CD4-positive, alpha-beta T cell treated with Interleukin-4 for 4 hours (primary cell): ENCODE measurements at places on chromosomes 6 and 20.

- no peak for DNase-seq
Measured at GRCh38 chr20:36624068-36624943, 18.7 kb downstream of the RAB5IF start.

- peak; percentile 47 for DNase-seq
Measured at GRCh38 chr6:3355358-3356055, 96.8 kb downstream of the PSMG4 start.

DNA sequence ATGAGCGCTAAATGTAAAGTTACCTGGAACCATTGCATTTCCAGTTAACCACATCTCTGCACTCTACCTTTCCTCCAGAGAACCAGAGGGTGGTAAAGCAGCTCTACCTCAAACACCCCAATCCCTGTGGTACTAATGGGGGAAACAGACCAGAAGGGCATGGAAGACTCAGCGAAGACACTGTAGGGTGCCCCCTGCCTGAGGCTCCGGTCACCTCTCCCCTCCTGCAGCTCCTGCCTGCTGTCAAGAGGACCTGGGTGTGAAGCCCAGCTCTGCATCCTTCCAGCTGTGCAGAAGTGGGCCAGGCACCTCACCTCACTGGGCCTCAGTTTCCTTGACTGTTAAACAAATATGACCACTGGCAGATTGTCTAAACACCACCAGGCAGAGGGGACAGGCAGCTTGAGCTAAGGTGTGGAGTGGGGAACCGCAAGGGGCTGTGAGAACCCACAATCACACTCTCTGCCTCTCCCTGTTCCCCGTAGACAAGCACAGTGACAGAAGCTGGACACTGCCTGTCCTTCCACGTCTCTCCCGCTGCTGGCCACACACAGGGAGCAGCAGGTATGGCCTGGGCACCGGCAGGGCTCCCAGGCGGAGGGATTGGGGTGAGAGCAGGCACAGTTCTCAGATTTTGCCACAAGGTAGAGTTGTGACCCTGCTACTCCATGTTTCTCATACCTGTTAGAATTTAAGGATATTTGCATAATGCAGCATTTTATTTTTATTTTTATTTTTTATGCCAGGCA lies 9.1 kb upstream of the BPIFA2 start:
- no peak for DNase-seq

DNA sequence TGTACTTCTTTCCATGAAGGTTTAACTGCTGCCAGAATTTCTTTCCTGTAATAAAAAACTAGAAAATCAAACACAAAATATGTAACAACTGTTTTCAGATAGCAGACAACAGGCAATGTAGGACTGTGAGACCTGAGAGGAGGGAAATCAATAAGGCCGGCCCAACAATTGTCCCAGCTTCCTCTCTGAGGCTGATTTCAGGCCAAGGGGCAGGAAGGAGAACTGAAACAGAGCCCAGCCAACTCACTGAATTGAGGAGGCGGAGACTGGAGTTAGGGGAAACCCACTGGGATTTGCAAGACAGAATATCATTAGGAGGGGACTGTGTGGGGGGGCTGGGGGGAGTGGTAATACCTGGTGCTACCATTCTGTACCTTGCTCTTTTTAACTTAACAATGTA lies 42.2 kb downstream of the FLRT3 start:
- DNase-seq = no peak

- no peak for DNase-seq
Measured at GRCh38 chr6:78864957-78865356, 2.4 kb upstream of the IRAK1BP1 start.

- DNase-seq = no peak
Measured at GRCh38 chr20:14049111-14049510, 53.8 kb downstream of the MACROD2 start.

DNA sequence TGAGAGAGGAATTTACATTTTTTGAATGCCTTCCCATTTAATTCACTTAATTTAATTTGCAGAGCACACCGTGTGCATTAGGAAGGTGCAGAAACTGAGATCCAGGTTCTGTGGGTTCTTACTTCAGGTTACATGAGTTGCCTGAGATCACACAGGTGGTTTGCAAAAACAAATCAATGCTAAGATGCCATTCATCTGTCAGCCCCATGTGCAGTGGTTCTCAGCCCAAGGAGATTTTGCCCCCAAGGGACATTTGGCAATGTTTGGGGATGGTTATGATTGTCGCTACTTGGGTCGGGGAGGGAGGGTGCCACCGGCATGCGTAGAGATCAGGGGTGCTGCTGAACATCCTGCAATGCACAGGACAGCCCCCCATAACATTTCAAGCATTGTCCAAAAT lies 34.6 kb downstream of the BANF2 start:
- no peak for DNase-seq

GRCh38 chr6:56793938-56794337 lies 151.2 kb upstream of the DST start:
- DNase-seq = no peak

DNA sequence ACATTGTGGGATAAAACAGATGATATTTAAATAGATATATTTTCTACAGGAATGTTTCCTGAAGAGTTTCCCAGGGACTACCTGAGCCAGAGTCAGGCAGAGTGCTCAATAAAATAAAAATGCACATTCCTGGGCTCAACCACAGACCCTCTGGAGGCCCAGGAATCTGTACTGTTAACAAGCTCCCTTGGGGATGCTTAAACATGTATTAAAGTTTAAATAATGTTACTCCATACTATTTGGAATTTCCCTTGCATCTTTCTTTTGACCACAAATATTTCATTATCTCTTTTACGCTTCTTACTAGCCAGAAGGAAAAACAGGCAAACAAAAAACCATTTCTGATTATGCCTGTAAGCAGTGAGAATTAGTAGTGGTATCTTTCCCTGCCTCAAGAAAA lies 42.3 kb downstream of the GPR63 start:
- DNase-seq = no peak

DNA sequence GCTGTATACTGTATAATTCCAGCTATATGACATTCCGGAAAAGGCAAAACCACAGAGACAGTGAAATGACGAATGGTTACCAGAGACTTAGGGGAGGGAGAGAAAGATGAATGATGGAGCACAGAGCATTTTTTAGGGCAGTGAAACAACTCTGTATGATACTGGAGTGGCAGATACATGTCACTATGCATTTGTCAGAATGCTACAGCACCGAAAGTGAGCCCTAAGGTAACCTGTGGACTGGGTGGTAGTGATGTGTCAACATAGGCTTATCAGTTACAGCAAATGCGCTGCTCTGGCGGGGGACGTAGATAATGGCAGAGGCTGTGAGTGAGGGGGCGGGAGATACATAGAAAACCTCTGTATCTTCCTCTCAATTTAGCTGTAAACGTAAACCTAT lies 201.3 kb upstream of the SSTR4 start:
- no peak for DNase-seq

DNA sequence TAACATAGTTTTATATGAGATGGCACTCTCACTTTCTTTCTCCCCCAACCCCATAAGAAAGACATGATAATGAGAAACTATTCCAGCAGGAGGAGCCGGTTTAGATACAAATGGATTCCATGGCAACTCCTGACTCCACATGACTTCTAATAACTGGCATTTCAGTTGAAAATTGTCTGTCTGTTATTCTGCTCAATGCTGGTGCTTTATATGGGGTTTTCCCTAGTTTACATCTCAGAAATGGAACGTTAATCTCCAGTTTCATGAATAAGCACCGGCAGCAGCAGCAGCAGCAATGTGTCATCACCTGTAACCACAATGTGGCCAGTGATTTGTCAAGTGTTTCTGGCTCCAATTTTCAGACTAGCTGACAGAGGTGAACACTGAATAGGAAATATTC lies 8.0 kb upstream of the SIM1 start:
- no peak for DNase-seq

- no peak for DNase-seq
Measured at GRCh38 chr6:153424719-153425400, 293.8 kb upstream of the RGS17 start.

DNA sequence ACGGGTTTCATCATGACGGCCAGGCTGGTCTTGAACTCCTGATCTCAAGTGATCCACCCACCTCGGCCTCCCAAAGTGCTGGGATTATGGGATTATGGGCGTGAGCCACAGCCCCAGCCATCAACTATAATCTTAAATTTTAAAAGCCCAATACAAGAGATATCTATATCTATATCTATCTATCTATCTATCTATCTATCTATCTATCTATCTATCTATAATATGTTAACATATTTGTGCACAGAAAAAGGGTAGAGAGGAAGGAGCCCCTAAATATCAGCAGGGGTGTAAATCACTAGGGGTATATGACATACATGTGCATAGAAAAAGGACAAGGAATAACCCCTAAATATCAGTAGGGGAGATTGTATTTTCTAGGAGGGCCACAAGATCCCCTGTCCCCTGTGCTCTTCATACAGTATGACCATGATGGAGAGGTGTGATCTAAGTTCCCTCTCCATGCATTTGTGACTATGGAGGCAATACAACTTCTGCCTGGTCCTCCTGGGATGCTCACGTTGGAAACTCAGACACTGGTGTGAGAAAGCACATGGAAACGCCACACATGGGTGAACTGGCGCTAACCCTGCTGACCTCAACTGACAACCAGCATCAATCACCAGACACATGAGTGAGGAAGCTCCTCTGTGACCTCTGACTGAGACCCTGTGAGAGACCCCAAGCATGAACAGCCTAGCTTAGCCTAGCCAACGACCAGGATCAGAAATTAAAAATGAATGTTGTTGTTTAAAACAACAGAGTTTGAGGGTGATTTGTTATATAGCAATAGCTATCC lies 1.2 kb upstream of the SPATS1 start:
- DNase-seq = no peak

DNA sequence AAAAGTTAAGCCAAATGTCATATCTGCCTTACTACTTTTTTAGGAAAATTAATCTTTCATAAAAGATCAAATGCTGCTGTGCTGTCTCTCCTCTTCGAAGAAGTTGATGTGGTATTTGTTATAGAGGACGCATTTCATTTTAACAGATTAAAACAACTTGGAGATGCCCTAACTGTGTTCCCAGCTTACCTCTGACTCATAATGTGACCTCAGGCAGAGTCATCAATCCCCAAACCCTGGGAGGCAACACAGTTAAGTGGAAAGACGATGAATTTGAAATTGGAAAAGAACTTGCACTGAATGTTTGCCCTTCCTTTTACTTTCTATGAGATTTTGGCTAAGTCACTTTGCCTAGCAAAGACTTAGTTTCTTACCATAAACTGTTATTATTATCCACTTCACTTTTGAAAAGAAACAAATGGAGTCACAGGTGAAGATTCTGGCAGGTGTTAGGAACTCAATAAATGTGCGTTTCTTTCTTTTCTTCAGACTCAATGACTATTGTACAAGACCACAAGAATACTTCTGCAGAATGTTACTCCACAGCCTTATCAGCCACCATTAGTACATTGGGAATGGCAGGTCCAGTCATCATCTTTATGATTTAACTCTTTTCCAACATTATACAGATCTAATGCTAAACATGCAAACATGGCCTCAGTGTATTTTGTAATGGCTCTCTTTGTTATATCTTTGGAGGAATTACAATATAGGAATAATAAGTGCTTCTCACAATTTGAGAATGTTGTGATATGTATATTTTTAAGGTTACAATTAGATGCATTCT lies 102.6 kb downstream of the COL21A1 start:
- DNase-seq = no peak

- DNase-seq = no peak
Measured at GRCh38 chr6:166614589-166614988, 12.5 kb downstream of the RPS6KA2 start.

DNA sequence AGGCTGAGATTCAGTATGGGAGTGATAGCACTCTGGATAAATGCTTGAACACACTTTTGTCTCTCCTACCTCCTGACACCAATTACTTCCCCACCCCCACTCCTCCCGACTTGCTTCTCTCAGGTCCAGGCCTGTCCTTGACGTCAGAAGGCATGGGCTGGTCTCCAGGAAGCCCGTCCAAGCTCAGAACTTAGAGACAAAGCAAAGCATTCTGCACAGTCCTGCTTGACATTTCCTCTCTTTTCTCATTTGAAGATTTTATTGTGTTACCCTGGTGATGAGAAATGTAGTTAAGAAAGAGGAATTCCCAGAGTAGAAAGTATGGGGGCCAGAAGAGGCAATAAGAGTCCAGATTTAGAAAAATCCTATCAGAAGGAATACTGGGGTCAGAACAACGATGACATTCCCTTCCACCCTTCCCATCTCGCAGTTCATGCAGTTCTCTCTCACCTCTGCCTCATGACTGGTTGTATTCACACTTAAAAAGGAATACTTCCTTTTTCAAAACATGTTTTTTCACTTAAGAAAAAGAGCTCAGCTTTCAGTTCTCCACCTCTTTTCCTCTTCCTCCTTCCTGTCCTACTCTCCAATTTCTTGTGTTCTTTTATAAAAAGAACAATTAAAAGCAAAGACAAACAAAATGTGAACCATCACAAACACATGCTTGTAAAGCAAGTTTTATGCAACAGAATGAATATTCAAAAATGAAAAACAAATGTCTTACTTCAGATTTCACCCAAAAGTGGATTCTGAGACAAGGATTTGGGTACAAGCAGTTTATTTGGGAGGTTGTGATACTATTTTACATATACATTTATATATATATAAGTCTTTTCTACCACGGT lies 18.5 kb upstream of the FAM184A start:
- no peak for DNase-seq

GRCh38 chr6:49634836-49635218 lies 1.8 kb downstream of the RHAG start:
- DNase-seq = no peak

- DNase-seq = no peak
Measured at GRCh38 chr6:47834196-47834595, 52.4 kb downstream of the OPN5 start.

GRCh38 chr6:147715035-147715434 lies 206.5 kb downstream of the SAMD5 start:
- no peak for DNase-seq

GRCh38 chr6:24019830-24020229 lies 106.2 kb upstream of the NRSN1 start:
- no peak for DNase-seq

- no peak for DNase-seq
Measured at GRCh38 chr6:25883991-25884390, 9.9 kb upstream of the SLC17A3 start.

DNA sequence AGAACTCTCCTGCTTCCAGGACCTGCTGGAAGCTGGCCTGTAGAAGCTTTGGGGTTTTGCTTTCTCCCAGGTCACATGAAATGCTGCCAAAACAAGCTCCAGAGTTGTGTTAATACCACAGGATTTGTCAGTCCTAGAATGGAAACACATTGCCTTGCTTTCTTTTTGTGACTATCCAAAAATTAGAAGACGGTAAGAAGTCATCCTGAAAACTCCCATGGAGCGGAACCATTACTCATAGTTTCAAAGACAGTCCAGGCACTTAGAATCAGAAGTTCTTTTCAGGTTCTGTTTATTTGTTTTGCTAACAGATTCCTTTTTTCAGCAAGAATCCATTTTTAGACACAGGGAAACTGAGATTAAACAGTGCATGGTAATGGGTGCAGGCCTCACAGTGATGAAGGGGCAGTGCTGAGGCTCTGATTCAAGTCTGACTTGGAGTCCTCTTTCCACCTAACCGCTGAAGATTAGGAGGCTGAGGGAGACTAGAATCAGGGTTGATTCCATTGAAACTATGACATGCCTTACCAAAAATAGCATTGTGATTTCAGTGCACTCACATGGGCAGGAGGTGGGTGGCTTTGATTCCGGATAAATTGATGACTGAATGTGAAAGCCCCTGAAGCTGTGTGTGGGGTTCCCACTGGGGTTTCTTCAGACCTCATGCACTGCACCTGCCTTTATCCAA lies 72.2 kb upstream of the NAA20 start:
- no peak for DNase-seq
